ENCODE measurements at places on chromosomes 13 and 19.

DNA sequence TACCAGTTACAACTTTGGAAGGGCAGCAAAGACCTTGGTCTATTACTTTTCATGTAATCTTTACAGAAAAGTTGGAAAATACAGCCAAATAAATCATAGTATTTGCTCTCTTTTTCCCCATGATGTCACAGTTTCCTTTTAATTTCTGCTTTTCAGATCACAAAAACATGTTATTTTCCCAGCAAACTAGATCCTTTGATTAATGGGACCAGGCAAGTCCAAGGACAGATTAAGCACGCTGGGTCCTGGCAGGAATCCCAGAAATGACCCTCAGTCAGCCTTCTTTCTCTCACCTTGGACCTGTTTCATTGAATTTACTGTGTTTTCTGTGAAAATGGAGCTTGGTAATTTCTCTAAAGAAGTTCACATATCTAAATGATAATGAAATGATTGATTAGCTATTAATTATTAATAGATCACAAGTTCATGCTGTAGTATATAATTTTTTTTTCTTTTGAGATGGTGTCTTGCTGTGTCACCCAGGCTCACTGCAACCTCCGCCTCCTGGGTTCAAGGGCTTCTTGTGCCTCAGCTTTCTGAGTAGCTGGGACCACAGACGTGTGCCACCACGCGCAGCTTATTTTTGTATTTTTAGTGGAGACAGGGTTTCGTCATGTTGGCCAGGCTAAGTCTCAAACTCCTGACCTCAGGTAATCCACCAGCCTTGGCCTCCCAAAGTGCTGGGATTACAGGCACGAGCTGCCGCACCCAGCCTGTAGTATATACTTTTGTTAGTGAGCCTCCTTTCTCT lies 16.0 kb downstream of the SPATA13 start:
- DNase-seq: no peak

GRCh38 chr19:34481861-34482379 lies 362 bp downstream of the WTIP start:
- no peak for DNase-seq

- no peak for DNase-seq
Observed at GRCh38 chr19:2329149-2329478, 630 bp downstream of the SPPL2B start.

GRCh38 chr13:30134578-30134977 lies 172.8 kb downstream of the KATNAL1 start:
- DNase-seq: no peak

GRCh38 chr19:28532765-28533341 lies 680.1 kb downstream of the UQCRFS1 start:
- no peak for DNase-seq

DNA sequence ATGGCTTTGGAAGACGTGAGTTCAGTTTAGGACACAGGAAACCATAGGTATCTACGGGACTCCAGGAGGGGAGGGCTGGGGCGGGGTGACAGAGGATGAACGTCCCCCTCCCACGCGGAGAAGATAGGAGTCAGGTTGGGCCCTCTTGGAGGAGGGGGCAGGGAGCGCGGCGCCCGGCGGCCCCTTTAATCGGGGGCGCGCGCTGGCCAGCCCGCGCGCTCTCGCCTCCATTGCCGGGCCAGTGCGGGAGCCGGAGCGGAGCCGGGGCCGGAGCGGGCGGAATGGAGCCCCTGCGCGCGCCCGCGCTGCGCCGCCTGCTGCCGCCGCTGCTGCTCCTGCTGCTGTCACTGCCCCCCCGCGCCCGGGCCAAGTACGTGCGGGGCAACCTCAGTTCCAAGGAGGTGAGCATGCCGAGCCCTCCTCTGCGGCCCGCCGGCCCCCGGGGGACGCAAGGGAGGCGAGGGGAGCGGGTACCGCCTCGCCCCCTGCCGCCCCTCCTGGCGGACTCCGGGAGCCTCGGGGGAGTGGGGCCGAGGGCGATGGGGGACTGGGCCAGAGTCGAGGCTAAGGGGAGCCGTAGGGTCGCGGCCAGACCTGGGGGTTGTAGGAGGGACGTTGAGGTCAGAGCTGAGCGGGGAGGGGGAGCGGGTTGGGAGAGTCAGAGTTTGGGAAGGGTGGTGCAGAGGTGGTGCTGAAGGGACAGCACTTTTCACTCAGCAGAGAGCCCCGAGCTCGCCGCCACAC lies at the start of gene TMEM145:
Gene TMEM145 (plus strand): TSS at position 214 of the 744 bp plus-strand sequence. CDS start 68 bp downstream, at position 282.
- peak; percentile 43 for DNase-seq

DNA sequence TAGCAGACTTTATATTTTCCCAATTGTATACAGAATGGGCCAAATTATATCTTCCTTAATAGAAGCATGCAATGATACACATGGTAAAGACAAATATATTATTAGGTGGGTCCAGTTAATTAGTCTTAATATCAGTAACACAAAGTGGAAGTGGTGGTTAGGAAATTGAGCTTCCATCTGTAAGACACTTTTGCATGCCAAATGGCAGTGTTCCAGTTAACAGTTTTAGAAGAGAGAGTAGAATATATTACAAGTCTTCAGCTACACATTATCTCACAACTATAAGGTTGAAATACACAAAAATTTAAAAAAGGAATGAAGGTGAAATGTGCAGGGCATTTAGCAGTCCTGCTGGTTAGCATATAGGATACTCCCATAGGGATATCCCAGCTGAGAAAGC lies 536.5 kb downstream of the PCDH9 start:
- DNase-seq: no peak

GRCh38 chr13:36212789-36213188 lies 1.6 kb downstream of the SOHLH2 start:
- no peak for DNase-seq

DNA sequence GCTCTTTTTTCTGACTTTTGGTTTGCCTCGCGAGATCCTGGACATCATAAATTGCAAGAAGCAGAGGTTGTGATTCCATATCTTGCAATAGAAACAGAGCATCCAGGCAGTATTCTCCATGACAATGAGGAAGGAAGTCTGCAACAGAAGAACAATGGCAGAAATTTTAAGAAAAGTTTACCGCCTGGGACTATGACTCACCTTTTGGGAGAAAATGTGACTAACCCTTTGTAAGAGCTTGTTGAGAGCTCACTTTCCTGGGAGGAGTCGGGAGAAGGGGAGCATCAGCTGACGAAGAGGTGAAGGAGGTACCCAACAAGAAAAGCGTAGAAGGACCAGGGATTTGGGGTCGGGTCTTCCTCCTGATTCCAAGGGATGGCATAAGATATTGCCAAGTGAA lies 34.3 kb upstream of the TNFSF11 start:
- DNase-seq: no peak

DNA sequence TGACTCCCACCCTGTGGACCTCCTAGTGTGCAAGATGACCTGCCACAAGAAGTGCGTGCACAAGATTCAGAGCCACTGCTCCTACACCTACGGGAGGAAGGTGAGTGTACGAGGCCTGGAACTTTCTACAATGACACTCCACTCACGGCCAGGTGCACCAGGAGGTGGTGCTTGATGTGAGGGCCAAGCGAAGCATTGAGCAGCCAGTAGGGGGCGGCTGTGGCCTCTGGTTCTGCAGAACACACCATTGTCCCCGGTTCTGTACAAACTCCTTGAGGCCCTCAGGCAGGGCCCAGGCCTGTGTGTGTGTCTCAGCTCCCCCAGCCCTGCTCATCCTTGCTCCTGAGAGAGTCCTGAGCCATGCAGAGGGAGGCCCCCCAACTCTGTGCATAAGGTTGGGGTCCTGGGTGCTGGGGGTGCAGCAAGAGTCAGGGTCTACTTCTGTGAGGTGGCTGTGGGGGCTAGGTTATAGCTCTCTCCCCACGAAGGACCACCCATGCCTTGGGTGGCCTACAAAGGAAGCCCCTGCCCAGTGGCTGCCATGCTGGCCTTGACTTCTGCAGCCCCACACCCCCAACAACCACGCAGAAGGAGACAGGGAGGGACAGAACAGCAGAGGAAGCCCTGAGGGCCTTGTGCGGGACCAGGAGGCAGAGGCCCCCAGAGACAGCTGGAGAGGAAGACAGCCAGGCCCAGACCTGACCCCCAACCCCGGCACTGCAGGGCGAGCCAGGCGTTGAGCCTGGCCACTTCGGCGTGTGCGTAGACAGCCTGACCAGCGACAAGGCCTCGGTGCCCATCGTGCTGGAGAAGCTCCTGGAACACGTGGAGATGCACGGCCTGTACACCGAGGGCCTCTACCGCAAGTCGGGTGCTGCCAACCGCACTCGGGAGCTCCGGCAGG lies 9.7 kb upstream of the USE1 start:
- no peak for DNase-seq
